ENCODE measurements at places on chromosomes 4 and X.

DNA sequence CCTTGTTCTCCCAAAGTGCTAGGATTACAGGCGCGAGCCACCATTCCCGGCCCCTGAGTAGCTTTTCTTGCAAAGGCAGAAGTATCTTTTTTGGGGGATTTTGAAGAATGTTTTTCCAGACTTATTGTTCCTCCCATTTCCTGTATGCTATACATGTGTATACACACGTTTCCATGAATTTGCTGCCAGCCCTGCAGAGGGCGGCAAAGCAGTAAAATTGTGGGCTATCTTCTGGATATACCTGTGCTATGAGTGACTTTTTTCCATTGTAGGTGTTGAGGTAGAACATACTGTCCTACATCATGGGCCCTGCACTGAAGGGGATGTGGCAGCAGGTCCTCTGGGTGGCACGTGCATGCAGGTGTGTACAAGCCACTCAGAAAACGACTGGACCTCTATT, 16.9 kb upstream of the MED28 start:
- no peak for DNase-seq

DNA sequence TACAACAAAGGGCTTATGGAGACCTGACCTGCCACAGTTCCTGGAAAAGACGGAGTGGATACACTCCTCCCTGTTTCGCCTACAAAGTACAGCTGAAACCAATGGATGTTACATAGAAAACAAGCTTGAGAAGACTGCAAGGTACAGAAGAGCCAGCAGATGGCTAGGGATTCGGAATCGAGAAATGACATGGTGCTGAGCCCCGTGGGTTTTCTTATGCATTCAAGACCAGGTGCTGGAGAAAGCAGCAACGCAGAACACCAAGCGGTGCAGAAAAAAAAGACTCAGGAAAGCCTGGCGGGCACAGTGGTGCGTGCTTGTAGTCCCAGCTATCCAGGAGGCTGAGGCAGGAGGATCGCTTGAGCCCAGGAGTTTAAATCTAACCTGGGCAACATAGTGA, 13.8 kb downstream of the TIMM17B start:
- no peak for DNase-seq

DNA sequence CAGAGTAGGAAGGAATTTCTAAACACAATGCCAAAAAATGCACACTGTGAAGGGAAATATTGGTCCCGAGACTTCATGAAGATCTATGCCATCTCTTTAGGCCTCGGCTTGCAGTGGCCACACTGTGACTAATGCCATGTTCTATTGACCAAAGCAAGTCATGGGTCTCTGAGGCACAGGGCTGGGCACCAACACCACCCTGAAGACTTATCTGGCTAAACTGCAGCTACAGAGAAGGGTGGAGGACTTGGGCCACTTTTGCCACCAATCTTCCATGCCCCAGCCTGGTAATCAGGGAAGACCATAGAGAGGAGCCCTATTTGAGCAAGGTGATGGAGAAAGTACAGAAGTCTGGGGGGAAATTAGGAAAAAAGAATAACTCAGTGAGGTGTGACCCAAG, 42.1 kb downstream of the HMX1 start:
- DNase-seq: no peak

DNA sequence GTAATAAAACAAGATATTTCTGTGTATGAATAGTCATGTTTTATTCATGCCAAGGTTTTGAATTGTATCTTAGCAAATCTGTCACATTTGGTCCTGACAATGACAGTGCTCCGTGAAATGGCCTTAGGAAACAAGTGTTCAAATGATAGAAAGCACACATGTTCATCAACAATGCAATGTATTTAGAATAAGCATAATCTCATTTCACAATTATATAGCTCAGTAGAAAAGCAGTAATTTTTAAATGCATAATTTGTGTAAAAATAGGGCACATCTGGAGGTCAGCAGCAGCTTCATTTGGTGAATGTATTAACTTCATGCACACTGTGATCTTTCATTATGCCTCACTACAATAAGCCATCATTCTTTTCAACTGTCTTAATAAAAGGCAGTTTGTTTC, 380.4 kb downstream of the GPM6A start:
- DNase-seq: no peak

DNA sequence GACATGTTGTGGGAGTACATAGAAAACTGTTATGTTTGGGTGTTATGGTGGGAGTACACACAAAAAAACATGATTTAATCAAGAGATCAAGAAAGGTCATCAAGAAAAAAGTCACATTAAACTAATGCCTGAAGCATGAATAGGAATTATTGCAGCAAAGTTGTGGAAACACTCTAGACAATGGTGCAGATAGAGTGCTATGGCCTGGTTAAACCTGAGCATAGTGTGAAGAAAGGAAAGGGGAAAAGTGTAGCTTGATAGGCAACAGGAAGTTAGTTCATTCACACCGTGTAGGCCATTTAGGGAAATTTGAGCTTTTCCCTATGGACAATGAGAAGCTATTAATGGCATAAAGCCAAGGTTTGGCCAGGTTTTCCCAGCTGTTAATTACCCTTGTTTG, 162.1 kb upstream of the EMCN start:
- DNase-seq: no peak

DNA sequence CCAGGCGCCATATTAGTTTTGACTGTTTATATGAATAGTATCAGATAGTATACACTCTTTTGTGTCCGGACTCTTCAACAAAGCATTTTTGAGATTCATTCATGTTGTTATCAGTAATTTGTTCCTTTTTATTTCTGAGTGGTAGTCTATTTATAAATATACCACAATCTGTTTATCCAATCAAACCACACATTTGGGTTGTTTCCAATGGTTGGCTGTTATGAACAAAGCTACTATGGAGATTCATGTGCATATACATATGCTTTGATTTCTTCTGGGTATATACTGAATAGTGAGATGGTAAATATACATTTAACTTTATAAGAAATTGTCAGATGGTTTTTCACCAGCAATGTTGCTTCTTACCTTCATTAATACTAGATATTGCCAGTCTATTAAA, 36.8 kb upstream of the TAPT1 start:
- no peak for DNase-seq

- DNase-seq: no peak
Measured at GRCh38 chrX:85107407-85107806, 103.7 kb downstream of the APOOL start.

DNA sequence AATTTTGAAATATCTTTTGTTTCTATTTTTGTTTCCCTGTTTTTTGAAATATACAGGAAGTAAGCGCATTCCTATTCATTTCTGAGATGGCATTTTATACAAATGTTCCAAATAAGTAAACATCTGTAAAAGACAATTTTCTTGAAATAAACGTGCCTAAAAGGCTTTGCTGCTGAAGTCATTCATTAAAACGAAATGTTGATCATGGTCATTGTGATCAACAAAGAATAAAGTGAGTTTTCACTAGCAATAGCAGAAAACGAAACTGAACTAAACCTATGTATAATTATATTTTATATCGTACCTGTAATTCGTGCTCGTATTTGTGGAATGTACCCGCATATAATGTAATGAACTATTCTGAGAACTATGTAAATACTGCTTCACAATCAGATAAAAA, 221.2 kb downstream of the MGST2 start:
- no peak for DNase-seq

DNA sequence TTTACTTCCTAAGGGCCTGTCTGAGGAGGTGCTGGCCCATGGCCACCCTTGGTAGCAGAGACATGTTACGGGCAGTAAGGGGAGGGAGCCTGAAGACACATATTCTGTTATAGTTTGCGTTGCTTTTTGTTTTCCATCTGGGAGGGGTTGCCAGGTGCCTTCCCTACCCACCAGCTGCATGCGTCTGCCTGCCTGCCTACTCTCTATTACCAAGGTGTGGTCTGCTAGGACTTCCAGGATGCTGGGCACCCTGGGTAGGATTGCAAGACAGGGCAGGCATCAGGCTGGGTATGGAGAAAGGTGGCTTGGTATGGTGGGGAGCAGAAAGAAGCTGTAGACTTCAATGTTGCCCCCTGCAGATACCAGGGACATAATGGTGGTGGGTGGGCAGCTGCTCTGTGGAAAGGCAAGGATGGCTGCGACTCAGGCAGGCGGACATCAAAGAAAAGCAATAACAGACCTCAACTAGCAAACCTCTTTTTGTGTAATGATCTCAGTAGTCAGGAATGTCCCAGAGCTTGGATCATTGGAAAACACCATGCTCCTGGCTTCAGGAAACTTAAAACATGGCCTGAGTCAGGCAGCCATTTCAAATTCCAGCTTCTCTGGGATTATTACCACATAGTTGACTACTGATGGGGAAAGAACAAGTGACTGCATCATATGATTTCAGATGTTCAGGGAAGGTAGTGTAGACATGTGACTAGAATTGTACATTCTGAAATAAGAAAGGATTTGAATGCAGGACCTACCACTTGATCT, 67.8 kb downstream of the HOPX start:
- DNase-seq: no peak

GRCh38 chr4:17093481-17093880, 195.0 kb upstream of the LDB2 start:
- DNase-seq: no peak

GRCh38 chr4:106530024-106530361, 161.4 kb upstream of the GIMD1 start:
- DNase-seq: no peak

DNA sequence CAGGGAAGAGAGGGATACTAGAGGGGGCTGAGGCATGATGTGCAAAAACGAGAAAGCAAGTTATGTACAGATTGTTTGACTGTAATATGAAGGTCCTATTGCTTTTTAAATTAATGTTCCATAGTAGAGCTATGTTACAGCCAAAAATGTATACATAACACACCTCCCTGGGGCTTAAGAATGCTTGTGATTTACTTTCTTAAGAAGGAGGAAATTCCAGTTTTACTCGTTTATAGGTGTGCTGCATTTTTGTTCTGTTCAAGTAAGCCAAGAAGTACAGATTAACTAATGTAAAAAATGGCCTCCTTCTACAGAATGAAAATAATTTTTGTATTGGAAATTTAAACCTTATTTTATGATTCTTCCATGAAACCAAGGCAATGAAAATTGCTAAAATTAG, 614.4 kb upstream of the NR3C2 start:
- DNase-seq: no peak

- DNase-seq: no peak
Measured at GRCh38 chr4:13323921-13324320, 160.2 kb downstream of the RAB28 start.

DNA sequence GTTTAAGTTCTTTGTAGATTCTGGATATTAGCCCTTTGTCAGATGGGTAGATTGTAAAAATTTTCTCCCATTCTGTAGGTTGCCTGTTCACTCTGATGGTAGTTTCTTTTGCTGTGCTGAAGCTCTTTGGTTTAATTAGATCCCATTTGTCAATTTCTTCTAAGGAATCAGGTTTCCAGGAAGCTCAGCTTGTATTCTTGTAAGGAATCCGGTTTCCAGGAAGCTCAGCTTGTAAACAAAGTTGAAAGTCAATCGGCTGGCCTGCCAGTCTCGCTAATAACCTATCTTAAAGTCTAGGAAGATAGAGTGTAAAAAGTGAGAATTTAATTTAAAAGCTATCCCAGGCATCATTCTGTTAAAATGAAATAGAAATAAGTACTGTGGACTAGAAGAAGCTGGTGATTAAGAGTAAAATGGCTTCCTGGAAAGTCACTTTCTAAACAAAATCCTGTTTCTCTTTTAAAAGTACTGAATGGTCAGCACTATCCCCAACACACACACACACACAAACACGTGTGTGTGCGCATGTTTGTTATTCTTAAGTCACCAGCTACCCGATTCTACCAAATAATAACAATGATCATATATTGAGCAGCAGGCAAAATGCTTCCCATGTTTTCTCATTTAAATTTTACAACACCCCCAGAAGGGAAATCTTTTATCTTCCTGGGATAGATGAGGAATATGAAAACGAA, 171.7 kb downstream of the PAPSS1 start:
- no peak for DNase-seq

GRCh38 chr4:82495666-82496065, 65.3 kb downstream of the ENOPH1 start:
- DNase-seq: no peak

DNA sequence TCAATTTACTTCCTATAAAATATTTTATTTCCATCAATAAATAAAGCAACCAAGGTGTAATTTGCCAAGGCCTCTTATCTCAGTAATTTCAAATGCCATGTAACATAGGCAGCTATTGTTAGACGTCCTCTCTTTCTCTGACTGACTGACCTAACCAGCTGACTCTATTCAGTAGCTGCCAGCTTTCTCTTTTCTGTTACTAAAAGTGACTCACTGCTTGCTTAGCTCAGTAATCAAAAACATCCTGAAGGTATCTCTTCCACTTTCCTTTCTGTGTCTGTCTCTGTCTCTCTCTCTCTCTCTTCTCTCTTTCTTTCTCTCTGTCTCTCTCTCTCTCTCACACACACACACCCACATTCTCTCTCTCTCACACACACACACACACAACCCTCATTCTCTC, 134.2 kb downstream of the SPOCK3 start:
- no peak for DNase-seq

GRCh38 chr4:81607950-81608349, 136.2 kb upstream of the RASGEF1B start:
- DNase-seq: no peak

GRCh38 chr4:61149278-61149677, 50.8 kb upstream of the ADGRL3 start:
- DNase-seq: no peak

- no peak for DNase-seq
Measured at GRCh38 chr4:128590034-128590740, 219.3 kb upstream of the JADE1 start.

- DNase-seq: no peak
Measured at GRCh38 chrX:45274576-45274975, 73.9 kb upstream of the DIPK2B start.

- DNase-seq: no peak
Measured at GRCh38 chr4:170697045-170697444, 607.3 kb upstream of the AADAT start.

GRCh38 chrX:131216828-131217227, 72.3 kb downstream of the IGSF1 start:
- no peak for DNase-seq

DNA sequence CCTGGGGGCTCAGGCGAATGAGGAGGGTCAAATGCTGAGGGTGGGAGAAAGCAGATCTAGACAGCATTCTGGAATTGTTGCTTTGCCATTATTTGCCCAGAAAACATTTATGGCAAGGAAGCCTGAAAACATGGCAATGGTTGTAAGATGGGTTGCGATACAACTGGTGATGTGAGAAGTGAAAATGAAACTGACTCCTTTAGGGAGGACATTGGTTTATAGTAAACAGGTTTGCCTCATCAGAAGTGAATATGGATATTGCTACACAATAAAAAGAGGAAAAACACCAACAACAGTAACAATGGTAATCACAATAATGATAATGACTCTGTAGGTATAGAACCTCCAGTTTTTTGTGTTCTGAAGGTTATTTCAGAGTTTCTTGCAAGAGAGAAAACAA, 107.0 kb upstream of the TBC1D9 start:
- DNase-seq: no peak

GRCh38 chr4:163588532-163588931, 94.0 kb downstream of the TMA16 start:
- no peak for DNase-seq

GRCh38 chr4:924107-925096, 7.7 kb downstream of the GAK start:
- DNase-seq: no peak

- no peak for DNase-seq
Measured at GRCh38 chr4:151043803-151044515, 28.9 kb upstream of the LRBA start.

All from esophagus squamous epithelium (tissue), 5 donors.